ENCODE measurements at places on chromosomes 1 and 21.
A peak's percentile ranks its signal among the peaks of the same experiment; 100 is the strongest.

DNA sequence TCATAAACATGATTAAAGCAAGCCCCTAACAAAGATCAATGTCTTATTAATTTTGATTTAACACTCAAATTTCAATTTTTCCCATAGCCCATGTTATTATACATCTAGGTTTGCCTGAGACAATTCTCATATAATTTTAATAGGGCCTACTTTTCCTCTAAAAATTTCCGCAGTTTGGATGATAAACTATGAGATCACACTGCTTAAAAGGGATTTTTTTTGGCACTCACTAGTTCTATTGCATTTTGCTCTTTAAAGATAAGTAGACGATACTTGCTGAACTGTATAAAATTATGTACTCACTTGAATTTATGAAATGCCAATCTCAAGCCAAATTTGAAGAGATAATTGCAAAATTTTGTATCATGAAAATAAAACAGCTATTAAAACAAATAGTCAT, 480.4 kb upstream of the ZRANB2 start:
- DNase-seq, result no peak

GRCh38 chr1:232306269-232306961, 323.5 kb downstream of the SIPA1L2 start:
- no peak for DNase-seq

DNA sequence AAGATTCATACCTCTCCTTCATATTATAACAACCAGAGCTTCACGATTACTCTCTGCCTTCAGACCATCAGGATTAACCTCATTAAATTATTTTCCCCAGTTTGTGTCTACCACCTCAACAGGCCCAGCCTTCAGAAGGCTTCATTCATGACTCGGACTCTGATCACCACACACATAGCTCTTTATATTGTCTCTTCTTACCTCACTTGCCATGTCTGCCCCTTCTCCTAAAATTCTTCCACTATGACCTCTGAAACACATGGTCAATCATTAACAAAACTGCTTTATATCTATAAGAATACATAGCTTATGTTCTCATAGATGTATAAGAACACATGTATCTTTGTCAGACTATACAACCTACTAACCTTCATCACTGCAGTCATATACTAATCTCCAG, 79.8 kb downstream of the USP1 start:
- no peak for DNase-seq

- no peak for DNase-seq
Observed at GRCh38 chr1:119326251-119326650, 42.3 kb upstream of the HAO2 start.

- DNase-seq, result no peak
Observed at GRCh38 chr1:3160647-3161145, 91.7 kb downstream of the PRDM16 start.

DNA sequence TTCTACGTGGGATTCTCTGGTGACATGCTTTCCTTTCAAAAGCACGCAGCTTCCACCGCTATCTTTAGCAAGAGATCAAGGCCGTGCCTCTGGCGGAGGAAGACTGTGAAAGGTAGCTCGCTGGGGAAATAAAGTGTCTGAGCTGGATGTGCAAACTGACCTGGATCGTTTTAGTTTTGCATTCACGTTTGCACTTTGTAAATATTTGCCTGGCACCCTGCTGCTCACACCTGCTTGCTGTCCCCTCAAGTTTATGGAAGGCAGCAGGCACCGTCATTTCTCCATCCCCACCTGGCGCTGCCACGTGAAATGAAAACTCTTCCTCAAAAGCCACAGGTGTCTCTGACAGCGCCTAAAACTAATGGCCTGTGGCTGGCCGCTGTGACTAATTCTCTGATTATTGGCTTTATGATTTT, 44.0 kb upstream of the TARDBP start:
- DNase-seq, result peak; percentile 84

DNA sequence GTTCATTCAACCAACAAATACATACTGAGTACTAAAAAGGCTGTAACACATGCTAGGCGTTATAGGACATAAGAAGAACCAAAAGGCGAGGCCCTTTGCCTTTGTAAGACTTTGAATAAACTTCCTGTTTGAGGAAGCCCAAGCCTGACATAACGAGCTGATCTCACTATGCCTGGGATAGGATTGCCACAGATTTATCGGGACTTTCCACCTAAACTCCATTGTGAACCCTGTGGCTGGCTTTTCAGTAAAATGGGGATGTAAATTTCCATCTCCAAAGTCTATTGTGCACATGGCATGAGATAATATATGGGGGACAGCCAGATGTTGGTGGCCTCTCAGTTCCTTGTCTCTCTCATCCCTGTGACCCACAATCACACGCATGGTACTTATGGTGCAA, 41.9 kb downstream of the LMO4 start:
- DNase-seq, result no peak

DNA sequence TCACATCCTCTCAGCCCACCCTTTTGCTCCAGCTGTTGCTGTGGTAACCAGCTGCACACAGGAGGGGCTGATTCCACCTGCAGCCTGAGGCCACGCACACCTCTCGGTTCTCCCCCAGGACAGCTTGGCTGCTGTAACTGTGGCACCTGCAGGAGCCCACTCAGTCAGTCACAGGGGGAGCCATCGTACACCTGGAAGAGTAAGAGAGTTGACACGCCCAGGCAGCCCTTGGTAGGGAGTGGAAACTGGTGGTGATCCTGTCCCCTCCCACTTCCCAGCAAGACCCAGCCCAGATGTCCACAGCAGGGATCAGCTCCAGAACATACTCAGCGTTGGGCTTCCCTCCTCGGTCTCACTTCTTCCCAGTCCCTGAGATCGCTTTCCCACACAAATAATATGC, 32.2 kb upstream of the BACE2 start:
- no peak for DNase-seq

GRCh38 chr1:163796394-163796821, 474.7 kb downstream of the NUF2 start:
- DNase-seq, result peak; percentile 56

- no peak for DNase-seq
Observed at GRCh38 chr1:198711837-198712236, 73.0 kb downstream of the PTPRC start.

GRCh38 chr21:32184485-32184884, 94.4 kb downstream of the MIS18A start:
- DNase-seq, result no peak

DNA sequence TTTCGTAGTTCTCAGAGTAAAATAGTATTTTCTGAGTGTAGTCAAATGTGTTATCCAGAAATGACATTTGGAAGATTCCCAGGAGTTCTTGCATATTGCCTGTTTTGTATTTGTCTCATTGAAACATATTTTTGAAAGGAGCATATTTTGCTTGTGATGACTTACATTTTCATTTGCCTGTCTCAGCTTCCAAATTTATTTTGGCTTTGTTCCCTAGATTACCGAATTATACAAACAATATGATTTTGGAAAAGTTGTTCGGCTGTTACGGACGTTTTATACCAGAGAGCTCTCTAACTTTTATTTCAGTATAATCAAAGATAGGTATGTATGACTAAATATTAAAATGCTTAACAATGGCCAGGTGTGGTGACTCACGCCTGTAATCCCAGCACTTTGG, 46.0 kb downstream of the IARS2 start:
- DNase-seq, result no peak

- no peak for DNase-seq
Observed at GRCh38 chr1:59605761-59606160, 209.0 kb upstream of the HOOK1 start.

DNA sequence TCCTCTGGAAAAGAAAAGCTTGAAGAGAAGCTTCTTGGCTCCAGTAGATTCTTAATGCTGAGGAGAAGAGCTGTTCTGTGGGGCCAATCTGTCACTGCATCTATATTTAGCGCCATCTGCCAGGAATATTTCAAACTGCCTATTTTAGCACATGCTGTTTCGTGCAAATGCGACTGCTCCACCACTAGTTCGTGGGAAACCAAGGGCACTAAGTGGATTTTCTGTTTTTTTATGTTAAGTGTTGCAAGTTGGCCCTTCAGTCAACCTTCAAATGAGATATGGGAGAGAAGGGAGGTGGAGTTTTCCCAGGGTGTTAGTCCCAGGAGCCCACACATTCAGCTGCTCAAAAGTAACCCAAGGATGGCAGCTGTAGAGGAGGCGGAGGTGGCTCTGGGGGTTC, 91.9 kb downstream of the TSEN15 start:
- no peak for DNase-seq

- no peak for DNase-seq
Observed at GRCh38 chr1:15640667-15641066, 23.4 kb downstream of the DDI2 start.

DNA sequence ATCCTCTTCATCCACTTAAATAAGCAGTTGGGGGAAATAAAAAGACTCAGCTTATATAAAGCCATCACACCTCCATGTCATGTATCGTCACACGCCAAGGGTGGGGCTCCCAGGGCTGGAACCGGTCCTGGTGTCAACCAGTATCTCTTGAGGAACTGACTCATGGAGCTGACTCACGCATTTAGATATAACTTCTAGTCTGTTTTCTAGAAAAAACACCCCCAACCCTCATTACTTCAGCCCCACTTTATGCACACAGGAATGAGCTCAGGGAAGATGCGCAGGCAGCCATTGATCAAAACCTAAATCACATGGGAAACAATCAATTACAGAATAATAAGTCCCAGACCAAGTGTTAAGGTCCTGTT, 6.9 kb upstream of the IL22RA1 start:
- DNase-seq, result no peak

- no peak for DNase-seq
Observed at GRCh38 chr1:53902235-53903138, 8.5 kb downstream of the DIO1 start.

GRCh38 chr1:67208217-67208616, 42.0 kb downstream of the IL23R start:
- DNase-seq, result no peak

GRCh38 chr1:38997901-38998190, 6.8 kb downstream of the AKIRIN1 start:
- no peak for DNase-seq

DNA sequence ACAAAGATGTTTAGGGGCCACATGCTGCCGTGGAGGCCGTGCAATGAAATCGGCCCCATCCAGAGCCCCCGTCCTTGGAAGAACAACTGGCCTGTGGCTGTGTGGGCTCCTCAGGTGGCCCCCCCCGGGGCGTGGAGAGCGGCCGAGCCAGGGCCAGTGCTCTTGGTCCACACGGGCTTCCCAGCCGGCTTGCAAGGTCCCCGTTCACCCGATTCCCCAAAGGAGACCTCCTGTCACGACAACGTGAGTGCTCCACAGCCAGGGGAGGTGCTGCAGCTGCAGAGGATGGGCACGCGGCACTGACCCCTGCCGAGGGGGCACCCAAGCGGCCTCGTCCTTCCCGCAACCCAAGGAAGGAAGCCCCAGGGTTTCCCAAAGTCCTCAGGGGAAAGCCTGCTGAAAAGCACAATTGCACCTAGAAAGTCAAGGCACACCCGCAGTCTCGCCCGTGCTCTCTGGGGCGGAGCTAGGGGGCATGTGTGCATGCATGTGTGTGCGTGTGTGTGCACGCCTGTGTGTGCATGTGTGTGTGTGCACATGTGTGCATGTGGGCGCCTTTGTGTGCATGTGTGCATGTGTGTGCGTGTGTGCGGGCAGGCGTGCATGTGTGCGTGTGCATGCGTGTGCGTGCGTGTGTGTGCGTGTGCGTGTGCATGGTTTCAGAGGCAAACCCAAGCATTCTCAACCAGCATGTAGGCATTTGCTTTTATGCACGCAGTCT, 48.2 kb downstream of the SLX9 start:
- no peak for DNase-seq

GRCh38 chr1:209443975-209444651, 139.4 kb upstream of the CAMK1G start:
- DNase-seq, result no peak

DNA sequence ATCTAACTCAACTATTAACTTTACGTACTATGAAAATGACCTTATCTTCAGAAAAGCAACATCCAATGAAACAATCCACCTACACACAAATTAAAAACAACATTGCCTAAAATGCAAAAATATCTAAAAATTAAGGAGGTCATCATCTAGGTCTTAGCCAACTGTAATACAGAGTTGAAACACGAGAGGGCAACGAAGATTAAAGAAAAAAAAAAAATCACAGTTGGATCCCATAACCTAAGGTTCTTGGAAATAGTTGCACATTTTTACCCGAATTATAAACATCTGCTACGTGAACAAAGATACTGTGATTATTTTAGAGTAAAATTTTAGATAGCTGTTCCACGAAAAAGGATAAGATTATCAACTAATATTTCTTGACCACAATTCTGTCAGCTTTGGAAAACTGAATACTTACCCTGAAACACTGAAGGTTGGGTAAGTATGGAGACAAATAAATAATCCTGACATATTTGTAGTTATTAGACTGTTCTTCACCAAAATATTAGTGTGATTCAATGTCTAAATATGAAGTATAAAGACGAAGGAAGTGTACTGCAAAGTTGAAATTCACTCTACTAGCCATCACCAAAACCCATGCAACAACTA, 88.0 kb upstream of the AK4 start:
- DNase-seq, result no peak

GRCh38 chr1:97144527-97144926, 422.9 kb downstream of the PTBP2 start:
- no peak for DNase-seq

DNA sequence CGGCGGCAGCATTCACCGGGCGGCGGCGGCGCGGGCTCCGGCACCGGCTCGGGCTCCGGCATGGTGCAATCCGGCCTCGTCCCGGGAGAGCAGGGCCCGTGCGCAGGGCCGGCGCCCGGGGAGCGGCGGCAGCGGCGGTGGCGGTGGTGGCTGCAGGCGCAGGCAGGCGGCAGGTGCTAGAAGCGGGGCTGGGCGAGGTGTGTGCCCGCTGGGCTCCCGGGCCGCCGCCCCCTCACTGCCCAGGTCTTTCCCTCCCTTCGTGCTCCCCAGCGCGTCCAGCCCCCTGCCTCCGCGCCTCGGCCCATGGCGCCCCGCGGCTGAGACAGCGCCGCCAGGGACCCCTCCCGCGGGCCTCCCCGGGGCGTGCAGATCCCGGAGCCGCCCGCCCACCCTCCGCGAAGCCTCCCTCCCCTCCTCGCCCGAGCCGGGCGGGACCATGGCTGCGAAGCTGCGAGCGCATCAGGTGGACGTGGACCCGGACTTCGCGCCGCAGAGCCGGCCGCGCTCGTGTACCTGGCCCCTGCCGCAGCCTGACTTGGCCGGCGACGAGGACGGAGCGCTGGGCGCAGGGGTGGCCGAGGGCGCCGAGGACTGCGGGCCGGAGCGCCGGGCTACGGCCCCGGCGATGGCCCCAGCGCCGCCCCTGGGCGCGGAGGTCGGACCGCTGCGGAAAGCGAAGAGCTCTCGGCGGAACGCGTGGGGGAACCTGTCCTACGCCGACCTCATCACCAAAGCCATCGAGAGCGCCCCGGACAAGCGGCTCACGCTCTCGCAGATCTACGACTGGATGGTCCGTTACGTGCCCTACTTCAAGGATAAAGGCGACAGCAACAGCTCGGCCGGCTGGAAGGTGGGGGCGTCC, 492 bp downstream of the FOXO6 start:
- DNase-seq, result peak; percentile 80

GRCh38 chr1:77825131-77825709, 45.8 kb downstream of the MIGA1 start:
- DNase-seq, result peak; percentile 48

DNA sequence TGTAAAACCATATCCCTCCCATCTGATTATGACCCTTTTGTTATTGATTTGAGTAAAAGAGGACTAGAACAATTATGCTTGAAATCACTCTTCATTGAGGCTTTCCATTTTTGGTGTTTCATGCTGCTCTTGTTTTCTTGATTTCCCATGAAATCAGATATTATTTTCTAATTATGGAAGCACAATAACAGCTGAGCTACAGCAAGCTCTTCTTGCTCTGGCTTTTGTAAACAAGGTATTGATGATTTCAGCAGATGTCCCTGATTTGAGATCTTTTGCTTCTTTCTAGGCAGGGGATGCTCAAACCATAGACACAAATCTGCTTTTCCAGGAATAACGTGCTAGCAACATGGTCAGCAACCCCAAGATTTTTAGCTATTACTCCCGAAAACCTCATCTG, 607.8 kb downstream of the NCAM2 start:
- DNase-seq, result no peak
